ENCODE measurements at places on chromosomes 5 and 9.
A peak's percentile ranks its signal among the peaks of the same experiment; 100 is the strongest.

DNA sequence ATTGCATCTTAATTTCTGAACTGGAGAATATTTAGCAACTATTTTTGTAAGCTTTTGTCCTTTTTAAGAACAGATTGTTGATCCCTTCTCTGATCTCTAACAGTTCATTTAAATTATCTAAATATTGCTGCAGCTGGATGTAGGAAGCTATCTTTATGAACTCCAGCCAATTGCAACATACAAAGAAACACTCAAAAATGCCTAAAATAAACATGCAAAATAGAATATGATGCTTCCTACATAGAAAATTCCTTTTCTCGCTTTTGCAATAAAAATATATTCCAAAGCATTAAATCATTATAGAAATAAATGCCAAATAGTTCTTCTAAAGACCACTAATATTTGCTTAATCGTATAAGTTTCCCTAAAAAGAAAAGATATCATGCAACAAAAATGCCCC, 218.6 kb downstream of the LURAP1L start:
- DNase-seq: no peak

DNA sequence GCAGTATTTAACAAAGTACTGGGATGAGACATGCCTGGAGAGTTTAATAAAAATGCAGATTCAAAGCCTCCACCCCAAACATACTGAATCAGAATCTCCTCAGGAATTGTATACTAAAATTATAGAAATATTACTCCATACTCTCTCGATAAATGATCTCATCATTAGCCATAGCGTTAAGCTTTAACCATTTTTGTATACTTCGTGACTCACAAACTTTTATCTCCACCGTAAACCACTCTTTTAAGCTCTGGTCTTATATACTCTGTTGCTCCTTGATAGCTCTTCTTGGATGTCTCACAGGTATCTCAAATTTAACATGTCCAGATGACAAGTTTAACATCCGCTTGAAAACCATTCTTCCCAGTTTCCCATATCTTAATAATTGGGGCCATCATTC, 327.8 kb downstream of the ADGRV1 start:
- DNase-seq: no peak

GRCh38 chr5:114360816-114361723, 800 bp upstream of the KCNN2 start:
- no peak for DNase-seq

- no peak for DNase-seq
Measured at GRCh38 chr5:91190314-91190690, 192.8 kb downstream of the ARRDC3 start.

DNA sequence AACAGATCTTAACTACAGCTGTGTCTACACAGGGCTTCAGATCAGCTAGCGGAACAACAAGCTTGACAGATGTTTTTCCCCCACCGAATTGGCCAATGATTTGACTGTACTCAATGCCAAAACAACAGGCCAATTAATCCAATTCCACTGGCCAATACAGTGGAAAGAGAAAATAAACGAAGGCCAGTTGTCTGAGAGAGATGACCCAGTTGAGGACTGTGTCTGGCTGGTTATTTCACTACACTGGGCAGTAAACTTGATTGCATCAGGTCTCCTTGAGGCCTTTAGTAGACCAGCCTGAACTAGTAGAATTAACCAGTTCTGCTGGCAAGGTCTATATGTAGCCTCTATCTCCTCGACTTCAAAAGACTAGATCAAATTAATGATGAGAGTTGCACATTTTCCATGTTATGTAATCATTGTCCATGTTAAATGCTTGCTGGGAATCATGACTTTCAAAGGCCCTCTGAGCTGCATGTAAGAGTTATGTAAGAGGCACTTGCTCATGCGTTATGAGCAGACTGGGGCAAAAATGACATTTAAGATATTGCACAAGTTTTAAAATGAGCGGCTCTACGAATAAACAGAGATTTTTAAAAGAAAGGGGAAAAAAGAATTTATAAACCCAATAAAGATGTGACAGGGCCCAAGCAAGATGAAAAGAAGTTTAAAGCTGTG, 28.3 kb downstream of the SMIM23 start:
- no peak for DNase-seq

DNA sequence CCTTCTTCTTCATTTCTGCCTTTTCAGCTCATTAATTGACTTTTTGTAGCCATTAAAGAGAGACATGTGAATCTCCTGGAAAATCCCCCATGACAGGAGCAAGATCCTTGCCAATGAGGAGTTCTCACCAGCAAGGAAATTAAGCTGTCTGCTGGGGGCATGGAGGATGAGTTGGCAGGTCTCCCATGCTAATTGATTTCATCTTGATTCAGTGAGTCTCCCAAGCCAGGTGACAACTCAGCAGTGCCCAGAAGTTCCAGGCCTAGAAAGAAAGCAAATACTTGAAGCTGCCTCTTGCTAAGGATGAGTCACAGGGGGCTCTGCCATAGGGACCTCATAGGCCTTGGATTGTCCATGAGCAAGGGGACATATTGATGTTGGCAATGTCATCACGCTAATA, 30.0 kb upstream of the ADRA1B start:
- DNase-seq: no peak

GRCh38 chr9:18778846-18779245, 254.2 kb downstream of the SAXO1 start:
- DNase-seq: no peak

DNA sequence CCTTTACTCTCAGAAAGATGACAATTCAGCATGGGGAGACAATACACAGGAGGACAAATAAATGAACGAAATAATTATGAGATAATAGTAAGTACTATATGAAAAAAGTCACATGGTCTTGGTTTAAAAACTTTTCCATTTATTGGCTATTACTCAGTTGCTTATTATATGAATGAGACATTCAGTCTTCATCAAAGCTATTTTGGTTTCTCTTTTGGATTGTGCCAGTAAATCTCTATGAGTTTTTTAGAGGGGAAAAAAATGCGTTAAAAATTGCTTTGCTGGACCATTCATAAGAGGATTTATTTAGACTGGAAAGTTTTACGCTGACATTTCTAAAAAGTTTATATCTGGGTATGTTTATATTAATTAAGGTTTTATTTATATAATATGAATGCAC, 137.7 kb downstream of the AOPEP start:
- no peak for DNase-seq

DNA sequence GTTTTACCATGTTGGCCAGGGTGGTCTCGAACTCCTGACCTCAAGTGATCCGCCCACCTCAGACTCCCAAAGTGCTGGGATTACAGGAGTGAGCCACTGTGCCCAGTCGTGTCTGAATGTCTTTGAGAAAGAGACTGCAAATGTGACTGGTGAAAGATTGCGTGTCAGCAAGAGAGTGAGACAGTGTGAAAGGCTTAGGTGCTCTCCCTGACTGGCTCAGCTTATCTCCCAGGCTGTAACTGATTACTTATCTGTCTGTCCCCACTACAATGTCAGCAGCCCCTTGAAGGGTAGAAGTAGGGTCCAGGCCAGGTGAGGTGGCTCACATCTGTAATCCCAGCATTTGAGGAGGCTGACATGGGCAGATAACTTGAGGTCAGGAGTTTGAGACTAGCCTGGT, 3.4 kb upstream of the FGFR4 start:
- DNase-seq: no peak

DNA sequence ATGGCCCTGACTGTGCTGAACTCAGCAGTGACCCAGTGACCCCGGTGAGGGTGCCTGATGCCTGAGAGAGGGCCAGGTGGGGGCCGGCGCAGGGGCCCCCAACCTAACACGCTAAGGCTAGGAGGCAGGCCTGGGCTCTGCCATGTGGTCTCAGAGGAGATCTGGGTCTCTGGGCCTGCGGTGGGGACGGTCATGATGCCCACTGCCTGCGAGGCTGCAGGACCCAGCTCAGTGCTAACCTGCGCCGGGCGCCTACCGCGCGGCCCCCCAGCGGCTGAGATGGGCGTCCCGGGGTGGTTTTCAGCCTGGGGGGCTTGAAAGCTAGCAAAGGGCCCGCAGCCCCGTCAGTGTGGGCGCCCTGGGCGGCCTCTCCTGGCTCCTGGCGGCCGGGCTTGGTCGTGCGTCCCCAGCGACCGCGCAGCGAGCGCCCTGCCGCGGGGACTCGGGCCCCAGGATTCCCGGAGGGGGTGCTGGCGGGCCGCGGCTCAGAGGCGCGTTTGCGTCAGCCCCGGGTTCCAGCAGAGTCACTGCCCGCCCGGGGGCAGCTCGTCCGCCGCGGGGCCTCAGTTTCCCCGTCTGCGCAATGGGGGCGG, 2.5 kb downstream of the EGFL7 start:
- no peak for DNase-seq

GRCh38 chr9:104258296-104259011, 164.3 kb downstream of the SMC2 start:
- no peak for DNase-seq

- no peak for DNase-seq
Measured at GRCh38 chr5:11476866-11477265, 427.4 kb downstream of the CTNND2 start.

DNA sequence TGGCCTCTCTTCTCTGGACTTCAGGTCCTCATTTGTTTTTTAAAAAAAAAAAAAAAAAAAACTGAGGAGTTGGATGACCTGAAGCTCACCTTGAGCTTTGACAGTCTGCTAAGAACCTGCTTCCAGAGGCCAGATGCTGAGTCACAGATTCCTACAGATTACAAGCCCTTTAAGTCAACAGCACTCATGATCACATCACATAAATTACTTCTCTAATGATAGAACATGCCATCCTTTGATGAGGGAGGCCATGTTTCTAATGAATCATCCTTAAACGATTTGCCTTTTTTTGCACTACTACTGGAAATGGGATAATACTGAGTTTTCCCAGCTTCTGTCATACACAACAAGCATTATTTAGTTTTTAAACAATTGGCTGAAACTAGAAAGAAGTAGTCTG, 34.2 kb upstream of the MYOT start:
- DNase-seq: no peak

DNA sequence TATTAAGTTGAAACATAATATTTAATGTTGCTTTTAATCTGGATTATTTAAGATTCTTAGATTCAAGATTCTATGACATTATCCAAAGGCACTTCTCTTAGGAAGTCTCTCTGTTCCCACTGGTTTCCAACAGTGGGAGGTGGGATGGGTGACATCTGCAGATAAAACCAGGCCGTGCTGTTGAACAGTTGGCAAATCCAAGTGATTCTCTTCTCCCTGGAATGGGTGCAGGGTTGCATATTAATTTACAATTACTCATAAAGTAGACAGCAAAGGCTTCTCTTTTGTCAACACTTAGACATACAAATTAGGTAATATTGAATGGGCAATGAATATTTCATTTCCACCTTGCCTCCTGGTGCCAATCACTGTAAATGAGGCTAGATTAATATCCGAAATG, 233.7 kb upstream of the IL12B start:
- DNase-seq: no peak

DNA sequence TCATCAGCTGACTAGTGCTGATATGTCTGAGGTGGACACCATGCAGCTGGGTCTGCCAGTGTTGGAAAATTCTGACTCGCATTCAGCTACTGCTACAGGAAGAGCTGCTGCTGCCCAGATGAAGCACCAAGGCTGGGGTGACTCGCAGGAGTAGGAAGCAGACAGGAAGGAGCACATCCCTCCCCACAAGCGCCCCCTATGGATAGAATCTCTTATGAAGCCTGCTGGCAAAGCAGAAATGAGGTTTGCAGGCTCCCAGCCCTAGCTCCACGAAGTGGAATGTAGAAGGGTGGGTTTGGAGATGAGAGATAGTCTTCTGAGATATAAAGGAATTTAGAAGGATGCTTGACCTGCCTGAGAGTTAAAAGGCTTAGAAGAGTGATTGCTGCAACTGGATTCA, 443.0 kb downstream of the ACTL7B start:
- no peak for DNase-seq

DNA sequence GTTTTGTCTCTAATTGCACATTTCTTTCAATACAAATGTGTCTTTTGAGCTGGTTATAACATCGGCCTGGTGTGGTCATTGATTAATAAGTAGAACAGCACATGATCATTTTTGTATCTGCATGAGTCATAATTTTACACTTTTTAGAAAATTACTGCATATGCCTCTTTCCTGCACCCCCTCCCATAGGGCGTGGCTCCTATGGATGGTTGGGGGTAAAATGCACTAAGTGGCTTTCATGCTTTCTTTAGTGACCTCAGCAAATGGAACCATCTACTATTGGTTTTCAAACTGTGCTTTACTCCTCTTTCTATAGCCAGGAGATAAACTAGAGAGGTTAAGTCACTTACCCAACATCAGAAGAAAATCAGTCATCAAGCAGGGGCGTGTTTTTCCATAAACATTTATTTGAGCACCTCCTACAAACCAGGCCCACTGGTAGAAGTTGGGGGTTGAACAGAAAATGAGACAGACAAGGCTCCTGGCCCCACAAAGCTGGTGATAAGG, 3.8 kb downstream of the ANXA6 start:
- peak; percentile 85 for DNase-seq

Measured in activated CD4-positive, alpha-beta T cell treated with anti-CD3 and anti-CD28 coated beads, Interleukin-2, amount 50 U/mL, for 16 hours (primary cell).